Renal pelvis (tissue), 12 donors: ENCODE measurements at places on chromosomes 7 and 10.

DNA sequence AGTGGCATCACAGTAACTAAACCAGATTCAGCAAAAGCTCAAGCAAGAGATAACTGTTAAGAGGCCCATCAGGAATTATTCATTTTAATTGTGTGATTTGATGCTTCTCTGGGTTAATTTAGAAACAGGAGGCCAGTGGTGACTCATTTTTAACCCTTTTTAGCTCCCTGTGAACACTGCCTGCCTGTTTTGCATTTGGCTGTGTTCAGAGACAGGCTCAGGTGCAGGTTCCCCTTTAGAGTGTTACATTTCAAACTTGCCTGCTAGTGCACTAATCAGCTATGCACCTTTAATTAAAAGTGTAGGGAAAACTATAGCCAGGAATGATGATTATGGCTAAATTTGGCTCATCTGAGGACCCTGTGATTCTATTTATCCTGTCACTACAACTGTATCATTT is 6.5 kb downstream of the STAMBPL1 start:
- DNase-seq, result no peak

- DNase-seq, result no peak
These were observed 37.1 kb downstream of the CCDC71L start for GRCh38 chr7:106623853-106624252.

GRCh38 chr10:74067373-74068352 is 69.7 kb downstream of the VCL start:
- no peak for DNase-seq

DNA sequence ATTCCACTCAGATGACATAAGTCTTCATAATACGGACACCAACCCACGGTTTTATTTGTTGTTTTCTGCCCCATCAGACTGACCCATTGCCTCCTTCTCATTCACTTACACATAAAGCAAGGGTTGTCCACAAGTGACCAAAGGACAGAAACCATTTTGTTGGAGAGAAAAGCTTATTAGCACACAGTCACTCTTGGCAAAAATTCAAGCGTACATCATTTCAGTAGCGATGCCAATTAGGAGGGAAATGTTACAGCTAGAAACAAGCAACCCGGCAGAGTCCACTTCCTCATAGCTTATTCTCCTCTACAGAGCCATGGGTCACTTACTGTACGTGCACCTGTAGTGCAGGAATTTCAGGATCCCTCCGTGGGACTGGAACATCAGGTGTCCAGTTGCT is 23.0 kb downstream of the ABLIM1 start:
- DNase-seq, result no peak

GRCh38 chr10:69963835-69964710 is 88.6 kb upstream of the MACROH2A2 start:
- no peak for DNase-seq

DNA sequence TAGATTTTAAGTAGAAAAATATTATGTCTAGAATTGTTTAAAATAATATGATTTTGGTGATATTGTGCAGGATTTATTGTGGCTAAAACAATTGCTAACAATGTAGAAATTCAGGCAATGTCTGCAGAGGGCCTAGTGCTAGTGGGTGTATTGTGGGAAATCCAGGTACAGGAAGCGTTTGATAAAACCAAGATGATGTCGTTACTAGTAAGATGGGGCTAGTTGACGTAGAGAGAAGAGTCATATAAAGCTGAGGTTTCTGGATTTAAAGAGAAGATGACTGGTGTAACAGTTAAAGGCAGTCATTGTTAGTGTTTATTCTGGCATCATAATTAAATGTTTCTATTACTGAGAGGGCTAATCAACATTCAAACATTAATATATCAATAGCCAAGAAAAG is 43.5 kb downstream of the ADK start:
- no peak for DNase-seq

DNA sequence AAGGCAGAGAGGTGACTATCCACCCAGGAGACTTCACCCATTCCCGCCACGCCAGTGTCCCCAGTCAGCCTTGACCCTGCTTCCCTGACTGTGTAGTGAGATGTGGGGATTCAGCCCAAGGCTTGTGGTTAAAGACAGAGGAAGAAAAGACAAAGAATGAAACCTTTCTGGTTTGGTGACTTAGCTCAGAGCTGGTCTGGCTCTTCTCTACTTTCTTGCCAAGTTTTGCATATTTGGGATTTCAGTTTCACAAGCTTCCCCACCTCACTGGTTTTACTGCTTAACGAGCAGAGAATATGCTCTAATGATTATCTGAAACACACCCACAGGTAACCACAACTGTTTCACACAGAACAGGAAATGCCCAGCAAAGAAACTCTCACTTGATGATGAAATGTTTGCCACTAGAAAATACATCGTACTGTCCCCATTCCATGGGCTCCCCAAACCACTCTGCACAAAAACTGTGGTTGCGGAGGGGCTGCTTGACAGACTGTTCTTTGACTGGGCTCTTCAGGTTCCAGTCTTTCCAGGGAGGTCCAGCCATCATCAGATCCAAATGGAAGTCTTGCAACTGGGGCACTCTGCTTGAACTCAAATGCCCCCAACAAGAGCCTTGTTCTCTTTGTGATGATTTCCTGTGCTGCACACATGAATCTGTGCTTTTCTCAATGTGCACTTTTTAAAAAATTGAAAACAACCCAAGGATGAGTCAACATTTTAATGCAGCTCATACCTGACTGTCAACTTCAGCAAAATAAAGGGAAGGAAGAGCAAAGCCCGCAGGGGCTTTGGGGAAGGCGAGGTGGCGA is 95.5 kb downstream of the CTBP2 start:
- DNase-seq, result no peak

DNA sequence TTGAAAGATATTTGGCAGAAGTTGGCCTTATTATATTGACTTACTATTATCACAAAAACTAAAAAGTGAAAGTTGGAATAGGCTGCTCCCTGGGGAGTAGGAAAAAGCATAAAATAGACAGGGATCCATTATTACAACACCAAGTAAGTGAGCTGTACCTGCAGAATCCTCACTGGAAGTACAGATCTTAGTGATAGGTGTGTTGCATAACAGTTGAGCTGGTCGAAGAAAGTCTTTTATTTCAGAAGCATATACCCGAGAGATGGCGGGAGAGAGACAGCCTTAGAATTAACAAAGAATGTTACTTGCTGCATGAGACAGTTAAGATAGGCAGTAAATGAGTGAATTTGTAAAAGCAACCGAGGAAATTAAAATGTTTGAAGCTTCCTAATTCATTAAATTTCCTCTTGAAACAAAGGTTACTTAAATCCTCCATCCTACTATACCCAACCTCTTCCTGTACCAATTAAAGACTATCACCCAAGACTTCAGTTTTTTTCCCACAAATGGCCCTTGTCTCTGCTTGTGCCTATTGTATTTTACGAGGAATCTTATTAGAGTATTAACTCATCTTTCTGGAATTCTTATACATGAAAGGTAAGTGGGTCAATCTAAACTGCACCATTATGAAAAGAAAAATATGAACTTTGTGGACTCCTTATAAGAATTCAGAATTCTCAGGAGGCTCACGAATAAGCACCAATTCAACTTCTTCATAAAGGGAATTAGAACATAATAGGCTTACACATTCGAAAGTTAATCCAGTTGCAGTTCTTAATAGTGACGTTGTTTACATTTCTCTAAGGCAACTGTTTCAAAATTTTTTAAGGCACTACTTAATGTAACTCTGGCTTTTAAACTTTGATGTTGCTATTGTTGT is 56.2 kb downstream of the CREM start:
- no peak for DNase-seq

DNA sequence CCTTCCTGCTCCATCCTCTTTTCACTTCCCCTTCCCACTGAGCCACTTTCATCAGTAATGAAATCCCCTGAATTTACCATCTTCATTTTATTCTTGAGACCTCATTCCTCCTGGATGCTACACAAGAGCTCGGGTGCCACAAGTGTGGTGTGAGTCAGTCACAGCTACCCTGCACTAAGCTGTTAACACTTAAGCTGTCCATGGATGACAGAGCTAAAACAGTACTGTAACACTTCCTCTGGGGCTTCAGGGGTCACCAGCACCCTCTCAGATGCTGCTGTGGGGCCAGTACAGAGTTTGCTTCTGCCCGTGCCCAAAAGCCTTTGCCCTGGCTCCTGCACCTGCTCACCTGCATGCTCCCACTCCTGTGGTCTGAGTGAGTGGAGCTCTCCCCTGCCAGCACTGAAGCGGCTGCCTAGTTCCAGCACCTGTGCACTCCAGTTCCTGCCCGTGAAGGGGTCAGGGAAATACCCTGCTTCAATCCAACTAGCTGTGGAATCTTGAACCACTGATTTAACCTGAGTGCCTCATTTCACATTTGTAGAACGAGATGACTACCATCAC is 71.9 kb downstream of the POT1 start:
- DNase-seq, result no peak
